ENCODE measurements at places on chromosomes 5 and 9.

GRCh38 chr5:1226231-1226630, 1.1 kb downstream of the SLC6A18 start:
- no peak for DNase-seq

DNA sequence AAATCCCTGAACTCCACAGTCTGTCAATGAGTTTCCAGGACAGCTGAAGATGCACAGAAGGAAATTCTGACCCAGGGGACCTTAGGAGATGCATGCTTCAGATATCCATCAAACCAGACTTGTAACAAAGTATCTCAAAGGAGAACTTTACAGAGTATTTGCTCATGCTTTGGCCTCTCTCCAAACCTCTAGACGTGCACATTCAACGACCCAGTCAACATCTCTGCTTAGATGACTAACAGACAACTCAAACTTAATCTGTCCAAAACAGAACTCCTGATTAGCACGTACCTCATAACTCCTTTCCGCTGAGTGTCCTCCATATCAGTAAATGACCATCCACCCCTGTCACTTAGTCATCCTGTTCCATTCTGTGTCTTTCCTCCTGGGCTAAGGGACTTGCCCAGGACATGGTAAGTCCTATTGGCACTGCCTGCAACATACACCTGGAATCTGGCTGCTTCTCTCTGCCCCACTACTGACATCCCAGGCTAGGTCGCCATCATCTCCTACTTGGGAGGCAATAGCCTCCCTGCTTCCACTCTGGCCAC, 107.4 kb downstream of the LMNB1 start:
- DNase-seq = no peak

GRCh38 chr5:53031695-53032096, 42.5 kb downstream of the ITGA2 start:
- DNase-seq = no peak

- no peak for DNase-seq
Measured at GRCh38 chr5:168364151-168364661, 72.8 kb downstream of the WWC1 start.

- DNase-seq = no peak
Measured at GRCh38 chr5:97131921-97132320, 10.5 kb downstream of the LIX1 start.

DNA sequence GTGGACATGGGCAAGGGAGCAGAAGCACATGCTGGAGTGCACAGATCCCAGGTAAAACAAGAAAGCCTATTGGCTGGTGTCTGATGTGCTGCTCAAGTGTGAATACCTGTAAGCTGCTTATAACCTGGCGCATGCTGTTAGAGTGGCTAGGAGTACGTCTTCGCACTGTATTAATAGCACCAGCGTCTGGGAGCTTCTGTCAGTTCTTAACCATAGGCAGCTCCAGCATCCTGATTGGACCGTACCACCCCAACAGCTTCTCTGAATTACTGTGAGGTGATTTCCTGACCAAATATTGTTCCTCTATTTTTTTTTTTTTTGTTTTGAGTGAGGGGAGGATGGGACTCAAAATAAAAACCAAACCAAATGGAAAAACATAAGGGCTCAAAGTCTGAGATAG, 987.6 kb downstream of the PTPRD start:
- DNase-seq = no peak

GRCh38 chr5:126801992-126802294, 25.0 kb downstream of the LMNB1 start:
- no peak for DNase-seq

GRCh38 chr9:104779946-104780535, 16.1 kb downstream of the NIPSNAP3B start:
- DNase-seq = no peak

GRCh38 chr9:122086873-122087272, 6.2 kb downstream of the TTLL11 start:
- no peak for DNase-seq

DNA sequence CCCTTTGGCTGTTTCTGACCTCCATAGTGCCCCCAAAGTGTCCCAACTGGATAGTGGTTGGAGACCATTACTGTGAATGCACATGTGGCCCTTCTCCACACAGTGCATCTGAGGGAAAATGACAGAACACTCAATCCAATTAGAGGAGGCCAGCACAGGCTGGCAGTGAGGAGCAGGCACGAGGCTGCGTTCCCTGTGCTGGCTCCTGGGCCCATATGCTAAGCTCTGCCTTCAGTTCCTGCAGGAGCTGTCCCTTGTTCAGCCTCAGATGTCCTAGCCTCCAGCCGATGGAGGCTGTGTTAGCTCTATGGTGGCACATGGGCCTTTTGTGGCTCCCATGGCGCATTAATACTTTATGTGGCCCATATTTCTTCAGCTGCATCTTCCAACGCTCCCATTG, 35.8 kb downstream of the ALG2 start:
- no peak for DNase-seq

DNA sequence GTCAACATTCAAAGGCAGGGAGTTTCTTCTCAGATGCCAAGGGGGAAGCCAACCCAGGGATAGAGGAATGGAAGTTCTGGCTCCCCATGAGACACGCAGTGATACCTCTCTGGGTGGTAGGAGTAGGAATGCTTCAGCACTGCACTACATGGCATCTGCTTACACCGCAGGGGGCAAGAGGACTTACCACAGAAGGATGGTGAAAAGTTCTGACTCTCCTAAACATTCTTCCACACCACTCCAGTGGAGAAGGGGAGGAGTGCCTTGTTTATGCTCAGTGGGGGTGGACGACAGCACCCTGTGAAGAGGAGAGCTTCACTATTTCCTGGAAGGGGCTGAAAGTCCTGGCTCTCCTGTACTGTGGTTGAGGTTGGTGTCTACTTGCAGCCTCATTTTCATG, 1011.3 kb upstream of the WWC1 start:
- DNase-seq = no peak
